Esophagus mucosa (tissue), 1 donor: ENCODE measurements at places on chromosomes 11 and 22.

GRCh38 chr11:26134481-26135355 is 197.2 kb upstream of the ANO3 start:
- ATAC-seq: no peak

GRCh38 chr11:130188585-130189347 is 29.2 kb downstream of the ST14 start:
- no peak for ATAC-seq

- no peak for ATAC-seq
Observed at GRCh38 chr11:74321487-74322188, 10.2 kb upstream of the P4HA3 start.

DNA sequence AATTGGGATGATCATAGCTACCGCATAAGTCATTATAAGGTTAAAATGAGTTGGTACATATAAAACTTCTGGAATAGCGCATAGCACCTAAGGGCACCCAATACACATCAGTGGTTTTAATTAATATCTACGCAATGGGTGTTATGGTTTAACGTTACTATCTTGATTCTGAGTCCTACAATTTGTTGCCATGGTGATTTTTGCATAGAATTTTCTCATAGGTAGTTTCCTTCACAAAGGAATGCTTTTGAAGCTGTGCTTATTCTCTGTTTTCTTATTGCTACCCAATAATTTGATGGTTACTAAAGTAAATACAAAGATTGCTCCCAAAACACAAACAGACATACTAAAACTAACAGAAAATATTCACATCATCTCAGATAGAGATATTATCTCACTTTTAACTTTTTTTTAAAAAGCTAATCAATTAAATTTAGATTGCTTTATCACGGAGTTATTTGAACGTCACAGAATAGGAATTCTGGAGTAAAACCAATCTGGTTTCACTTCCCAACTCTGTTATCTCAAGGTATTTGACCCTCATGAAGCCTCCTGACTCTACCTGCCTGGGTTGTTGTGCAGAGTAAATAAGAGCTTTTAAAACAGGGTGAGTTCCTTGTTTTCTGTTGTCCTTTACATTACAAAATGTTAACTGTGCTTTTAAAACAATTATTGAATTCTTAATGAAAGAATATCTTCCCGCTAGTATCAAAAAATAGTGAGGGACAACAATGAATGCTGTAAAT is 635.5 kb upstream of the CCDC90B start:
- no peak for ATAC-seq

GRCh38 chr22:25146307-25146706 is 53.4 kb upstream of the CRYBB3 start:
- no peak for ATAC-seq

DNA sequence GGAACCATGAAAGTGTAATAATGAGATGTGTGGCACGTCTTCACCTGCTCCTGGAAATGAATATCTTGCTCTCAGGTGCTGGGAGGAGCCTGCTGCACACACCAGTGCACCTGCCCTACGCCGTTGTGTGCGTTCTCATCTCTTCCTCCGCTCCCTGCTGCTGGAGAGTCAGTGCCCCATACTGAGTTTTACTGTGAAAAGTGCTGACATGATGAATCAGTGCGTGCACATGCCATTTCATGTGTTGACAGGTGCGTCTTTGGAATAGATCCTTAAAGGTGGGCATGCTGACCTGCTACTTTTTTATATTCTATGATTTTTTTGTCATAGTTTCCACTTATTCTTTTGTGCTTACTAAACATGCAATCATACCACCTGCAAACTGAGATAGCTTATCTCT is 1015.8 kb downstream of the BRD1 start:
- ATAC-seq: no peak

DNA sequence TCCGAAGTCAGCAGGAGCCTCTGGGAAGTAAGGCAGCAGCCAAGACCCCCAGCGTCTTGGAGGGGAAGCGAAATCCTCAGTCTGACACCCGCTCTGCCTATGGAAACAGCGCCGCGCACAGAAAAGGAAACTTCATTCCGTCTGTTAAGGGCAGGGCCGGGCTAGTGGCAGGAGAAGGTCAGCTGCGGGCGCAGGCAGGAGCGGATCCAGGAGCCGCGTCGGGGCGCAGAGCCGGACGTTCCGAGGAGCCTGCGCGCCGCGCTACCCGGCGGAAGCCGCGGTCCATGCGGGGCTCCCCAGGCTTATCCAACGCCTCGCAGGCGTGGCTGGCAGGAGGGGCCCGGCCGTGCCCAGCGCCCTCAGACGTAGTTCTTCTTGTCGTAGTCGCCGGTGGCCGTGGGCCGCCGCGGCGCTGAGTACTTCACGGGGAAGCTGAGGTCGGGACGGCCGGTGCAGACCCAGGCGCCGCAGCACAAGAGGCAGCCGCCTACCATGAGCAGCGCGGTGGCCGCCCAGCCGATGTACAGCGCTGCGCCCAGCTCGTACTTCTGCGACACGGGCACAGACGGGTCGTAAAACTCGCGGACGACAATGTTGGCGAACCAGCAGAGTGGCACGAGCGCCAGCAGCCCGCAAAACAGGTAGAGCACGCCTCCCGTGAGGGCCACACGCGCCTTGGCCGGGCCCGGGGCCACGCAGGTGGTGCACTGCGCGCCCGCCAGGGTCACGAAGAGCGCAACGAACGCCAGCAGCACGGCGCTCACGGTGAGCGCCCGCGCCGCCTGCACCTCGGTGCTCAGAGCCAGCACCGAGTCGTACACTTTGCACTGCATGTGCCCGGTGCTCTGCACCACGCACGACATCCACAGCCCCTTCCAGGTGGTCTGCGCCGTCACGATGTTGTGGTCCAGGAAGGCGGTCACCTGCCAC is 705 bp downstream of the CLDN5 start:
- ATAC-seq: peak; percentile 51

GRCh38 chr22:48498526-48499331 is 1328.9 kb downstream of the BRD1 start:
- ATAC-seq: no peak

- no peak for ATAC-seq
Observed at GRCh38 chr22:48242461-48242864, 1480.0 kb downstream of the TBC1D22A start.

DNA sequence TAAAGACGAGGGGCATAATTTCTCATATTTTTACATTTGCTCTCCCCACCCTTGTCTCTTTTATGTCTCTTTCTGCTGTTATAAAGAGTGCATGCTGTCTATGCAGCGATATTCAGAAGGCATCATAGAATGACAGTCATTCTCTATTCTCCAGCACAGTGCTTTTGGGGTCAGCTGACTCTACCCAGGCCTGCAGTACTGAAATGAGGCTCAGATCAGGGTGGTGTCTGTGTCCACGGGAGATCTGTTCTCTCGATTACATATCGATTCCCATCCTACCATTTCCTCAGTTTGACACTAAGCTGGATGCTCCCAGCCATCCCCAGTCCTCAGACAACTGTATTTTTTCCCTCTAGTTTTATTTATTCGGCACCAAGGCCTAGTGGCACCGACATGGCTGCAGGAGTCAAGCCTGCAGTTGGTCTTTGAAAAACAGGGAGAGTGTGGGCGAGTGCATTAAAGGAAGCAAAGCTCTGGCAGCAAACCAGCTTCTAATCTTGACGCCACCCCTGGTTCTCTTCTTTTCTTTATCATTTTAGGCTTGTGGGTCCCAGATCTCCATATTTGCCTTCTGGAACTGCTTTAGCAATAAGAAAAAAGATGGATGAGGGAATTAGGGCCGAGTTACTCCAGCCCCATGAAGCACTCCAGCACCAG is 71.6 kb upstream of the PICALM start:
- ATAC-seq: no peak

GRCh38 chr11:117169736-117170135 is 8.8 kb upstream of the SIDT2 start:
- ATAC-seq: no peak

DNA sequence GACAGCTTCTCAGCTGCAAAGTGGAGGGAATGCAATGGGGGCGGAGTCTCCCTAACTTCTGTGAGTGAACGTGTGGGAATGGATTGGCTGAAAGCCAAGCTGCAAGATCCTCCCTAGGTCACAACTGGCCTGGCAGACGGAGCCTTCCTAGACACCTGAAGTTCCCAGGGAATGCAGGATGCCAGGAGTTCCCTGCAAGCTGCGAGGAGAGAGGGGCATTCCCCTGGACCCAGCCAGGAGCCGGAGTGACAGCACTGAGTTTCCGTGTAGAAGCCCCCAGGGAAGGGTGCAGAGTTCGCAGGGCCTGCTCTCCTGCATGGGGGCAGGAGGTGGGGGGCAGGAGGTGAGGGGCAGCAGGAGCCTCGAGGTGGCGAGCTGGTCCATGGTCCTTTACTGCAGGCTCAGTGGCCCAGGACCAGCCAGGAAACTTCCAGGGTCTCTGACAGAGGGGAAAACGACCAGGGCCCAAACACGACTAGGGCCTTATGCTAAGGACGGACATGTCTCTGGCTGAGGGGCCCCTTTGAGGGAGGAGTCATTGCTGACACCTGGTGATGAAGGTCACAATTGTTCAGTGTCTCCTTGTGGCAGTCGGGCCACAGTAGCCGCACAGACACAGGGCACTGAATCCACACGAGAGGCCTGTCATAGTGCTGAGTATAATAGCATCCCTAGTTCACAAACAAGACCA is 141.4 kb downstream of the FBXO7 start:
- ATAC-seq: no peak

- ATAC-seq: no peak
Observed at GRCh38 chr11:126878913-126879482, 121.6 kb downstream of the KIRREL3 start.

DNA sequence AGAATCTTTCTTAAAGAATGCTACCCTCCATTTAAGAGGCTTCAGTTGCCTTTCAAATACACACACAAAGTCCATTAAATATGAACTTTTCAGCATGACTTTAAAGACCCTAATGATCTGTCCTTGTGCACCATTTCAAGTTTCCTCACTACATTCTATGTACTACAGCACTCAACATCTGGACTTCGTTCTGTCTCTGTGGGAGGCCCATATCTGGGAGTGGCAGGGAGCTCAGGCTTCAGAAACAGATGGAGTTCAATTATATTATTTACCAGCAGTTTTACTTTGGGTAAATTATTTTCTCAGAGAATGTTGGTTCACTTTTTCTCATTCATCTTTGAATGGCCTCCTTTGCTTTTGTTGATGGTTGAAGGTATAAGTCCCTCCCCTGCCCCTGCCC is 67.4 kb downstream of the ANO3 start:
- no peak for ATAC-seq

- ATAC-seq: no peak
Observed at GRCh38 chr22:19175026-19175601, 3.4 kb downstream of the SLC25A1 start.

- no peak for ATAC-seq
Observed at GRCh38 chr11:134532131-134532920, 120.3 kb upstream of the B3GAT1 start.

- no peak for ATAC-seq
Observed at GRCh38 chr11:116309446-116309845, 463.3 kb downstream of the BUD13 start.

DNA sequence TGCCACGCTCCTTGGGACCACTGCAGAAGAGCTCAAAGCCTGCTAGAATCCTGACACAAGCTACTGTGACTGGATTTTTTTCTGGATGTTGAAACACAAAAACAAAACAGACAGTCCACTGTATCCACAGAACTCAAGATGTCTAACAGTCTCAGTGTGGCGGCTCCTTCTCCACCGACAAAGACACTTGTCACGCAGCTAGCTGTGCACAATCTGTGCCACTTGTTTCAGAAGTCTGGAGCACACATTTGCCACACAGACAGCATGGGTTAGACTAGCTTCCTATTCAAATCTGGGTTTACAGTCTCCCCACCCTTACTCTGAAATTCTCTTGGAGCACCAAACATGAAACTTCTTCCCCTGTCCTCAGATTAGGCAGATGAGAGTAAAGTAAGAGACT is 99.2 kb downstream of the GALNT18 start:
- no peak for ATAC-seq

DNA sequence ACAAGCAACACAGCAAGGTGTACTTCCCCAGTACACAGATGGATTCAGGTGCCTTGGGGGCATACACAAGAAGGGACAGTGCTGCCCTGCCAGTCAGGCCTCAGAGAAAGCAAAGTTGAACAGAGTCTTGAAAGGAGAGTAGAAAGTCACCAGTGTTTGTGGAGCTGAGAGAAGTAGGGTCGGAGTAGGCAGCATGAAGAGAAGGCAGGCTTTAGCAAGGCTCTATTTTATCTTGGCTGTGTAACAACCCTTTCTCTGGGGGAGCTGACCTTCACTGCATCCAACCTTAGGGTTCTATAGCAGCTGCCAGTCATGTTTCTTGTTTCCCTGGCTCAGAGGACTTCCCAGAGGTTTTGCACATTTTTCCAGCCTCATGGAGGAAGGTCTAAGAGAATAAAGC is 77.4 kb upstream of the BLID start:
- no peak for ATAC-seq

GRCh38 chr22:41481131-41481830 is 12.4 kb downstream of the ACO2 start:
- ATAC-seq: no peak

GRCh38 chr11:75845324-75845723 is 30.3 kb downstream of the UVRAG start:
- ATAC-seq: no peak

GRCh38 chr22:31857247-31857646 is 87.1 kb upstream of the YWHAH start:
- no peak for ATAC-seq

DNA sequence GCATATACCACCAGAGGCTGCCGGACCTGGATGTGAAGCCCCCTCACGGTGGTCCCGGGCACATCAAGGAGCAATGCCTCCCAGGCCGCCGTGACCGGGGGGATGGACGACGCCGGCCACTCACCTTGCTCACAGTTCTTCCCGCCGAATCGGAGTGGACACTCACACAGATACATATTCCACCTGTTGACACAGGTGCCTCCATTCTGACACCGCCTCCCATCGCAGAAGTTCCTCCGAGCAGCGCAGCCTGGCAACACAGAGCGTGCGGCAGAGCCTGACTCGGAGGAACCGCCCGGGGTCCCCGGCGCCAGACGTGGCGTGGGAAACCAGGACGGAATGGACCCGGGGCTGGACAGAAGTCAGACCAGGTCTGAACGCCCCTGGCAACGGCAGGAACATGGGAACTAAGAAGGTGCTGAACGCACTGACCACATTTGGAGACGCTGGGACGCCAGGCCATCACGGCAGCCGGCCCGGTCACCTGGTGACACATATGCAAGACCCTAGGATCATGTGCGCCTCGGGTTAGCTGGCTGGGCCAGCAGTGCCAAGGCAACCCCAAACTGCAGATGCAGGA is 74.2 kb downstream of the TRMU start:
- no peak for ATAC-seq

- ATAC-seq: no peak
Observed at GRCh38 chr11:111745719-111746504, 20.3 kb downstream of the PPP2R1B start.

- ATAC-seq: peak; percentile 2
Observed at GRCh38 chr22:35592418-35592967, 24.6 kb downstream of the MB start.

- no peak for ATAC-seq
Observed at GRCh38 chr11:10204021-10204420, 90.0 kb downstream of the SBF2 start.
